ENCODE measurements at places on chromosomes 12 and 14.
A peak's percentile ranks its signal among the peaks of the same experiment; 100 is the strongest.

DNA sequence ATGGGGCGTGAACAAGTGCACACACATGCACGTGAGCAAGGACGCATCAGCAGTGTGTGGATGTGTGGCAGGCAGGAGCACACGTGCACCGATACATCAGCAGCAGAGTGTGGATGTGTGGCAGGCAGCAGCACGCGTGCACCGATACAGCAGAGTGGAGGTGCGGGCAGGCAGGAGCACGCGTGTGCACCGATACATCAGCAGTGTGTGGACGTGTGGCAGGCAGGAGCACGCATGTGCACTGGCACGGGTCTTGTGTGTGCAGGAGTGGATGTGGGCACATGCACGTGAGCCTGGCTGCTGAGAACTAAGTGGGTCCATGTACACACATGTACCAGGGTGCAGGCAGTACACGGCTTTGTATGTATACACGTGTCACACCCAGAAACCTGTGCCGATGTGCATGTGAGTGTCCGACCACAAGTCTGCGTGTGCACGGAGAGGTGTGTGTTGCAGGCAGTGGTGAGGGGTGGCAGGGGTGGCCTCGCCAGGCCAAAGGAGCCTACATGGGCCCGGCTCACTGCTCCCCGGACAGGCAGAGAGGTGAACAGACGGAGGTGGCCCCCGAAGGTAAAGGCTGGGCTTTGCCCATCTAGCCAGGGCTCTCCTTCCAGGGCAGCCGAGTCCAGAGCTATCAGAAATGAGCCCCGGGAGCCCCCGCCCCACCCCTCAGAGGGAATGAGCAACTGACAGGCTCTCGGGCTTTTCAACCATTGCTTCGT lies 53.9 kb downstream of the RFLNA start:
- DNase-seq: no peak

DNA sequence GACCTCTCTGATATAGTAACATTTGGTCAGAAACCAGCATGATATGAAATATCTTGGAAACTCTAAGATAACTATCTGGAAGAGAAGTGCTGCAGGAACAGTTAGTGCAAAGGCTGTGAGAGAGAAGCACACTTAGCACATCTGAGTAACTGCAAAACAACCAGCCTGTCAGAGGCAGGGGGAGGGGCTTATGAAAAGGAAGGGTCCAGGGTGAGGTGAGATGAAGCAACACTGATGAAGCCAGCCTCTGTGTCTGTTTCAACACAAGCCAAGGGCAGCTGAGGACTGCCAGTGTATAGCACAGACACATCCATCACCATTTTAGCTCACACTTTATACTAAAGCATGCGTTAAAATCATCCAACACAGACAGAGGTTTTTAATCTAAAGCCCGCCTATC lies 37.4 kb upstream of the OVCH1 start:
- DNase-seq: no peak

DNA sequence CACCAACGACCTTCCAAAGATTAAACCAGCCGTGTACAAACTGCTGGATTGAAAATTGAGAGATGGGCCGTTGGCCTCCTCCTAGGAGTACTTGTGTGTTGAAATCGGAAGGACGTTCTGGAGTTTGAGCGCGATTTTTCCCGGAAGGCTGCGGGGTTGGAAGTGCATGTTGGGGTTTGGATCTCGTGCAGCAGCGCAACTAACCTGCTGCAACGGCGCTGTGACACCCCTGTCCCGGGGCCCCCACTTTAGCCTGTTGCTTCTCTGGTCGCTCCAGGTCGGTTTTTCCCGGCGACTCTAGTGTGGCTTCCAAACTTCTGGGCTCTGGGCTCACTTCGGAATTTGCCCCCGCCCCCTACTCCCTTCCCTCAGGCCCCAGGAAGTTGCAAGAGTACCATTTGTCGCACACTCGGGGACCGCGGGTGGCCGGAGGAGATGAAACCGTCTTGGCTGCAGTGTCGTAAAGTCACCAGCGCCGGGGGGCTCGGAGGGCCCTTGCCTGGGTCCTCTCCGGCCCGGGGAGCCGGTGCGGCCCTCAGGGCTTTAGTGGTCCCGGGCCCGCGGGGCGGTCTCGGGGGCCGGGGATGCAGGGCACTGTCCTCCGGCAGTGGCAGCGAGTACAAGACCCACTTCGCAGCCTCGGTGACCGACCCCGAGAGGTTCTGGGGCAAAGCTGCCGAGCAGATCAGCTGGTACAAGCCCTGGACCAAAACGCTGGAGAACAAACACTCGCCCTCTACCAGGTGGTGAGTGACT lies at the start of gene ACSS3:
Gene ACSS3, plus strand, starts transcription at position 394 of the 756 bp plus-strand sequence. Its CDS starts 42 bp downstream, at position 436.
- no peak for DNase-seq

GRCh38 chr12:93098077-93098476 lies 169.0 kb upstream of the EEA1 start:
- DNase-seq: peak; percentile 91

DNA sequence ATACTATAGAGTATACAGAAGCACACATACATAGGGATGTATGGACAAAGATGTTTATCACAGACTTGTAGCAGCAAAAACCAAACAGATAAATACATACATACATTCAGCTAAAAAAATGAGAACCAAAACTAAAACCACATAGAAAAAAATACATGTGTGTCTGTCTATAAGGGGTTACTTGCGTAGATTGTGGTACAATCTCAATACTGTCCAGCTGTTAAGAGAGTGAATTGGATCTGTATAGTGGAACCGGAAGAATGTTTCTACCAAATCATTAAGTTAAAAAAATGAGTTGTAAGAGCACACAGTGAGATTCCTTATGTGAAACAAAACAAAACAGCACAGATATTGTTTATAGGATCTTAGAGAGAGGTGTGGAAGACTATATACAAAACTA lies 44.2 kb upstream of the DCD start:
- no peak for DNase-seq

DNA sequence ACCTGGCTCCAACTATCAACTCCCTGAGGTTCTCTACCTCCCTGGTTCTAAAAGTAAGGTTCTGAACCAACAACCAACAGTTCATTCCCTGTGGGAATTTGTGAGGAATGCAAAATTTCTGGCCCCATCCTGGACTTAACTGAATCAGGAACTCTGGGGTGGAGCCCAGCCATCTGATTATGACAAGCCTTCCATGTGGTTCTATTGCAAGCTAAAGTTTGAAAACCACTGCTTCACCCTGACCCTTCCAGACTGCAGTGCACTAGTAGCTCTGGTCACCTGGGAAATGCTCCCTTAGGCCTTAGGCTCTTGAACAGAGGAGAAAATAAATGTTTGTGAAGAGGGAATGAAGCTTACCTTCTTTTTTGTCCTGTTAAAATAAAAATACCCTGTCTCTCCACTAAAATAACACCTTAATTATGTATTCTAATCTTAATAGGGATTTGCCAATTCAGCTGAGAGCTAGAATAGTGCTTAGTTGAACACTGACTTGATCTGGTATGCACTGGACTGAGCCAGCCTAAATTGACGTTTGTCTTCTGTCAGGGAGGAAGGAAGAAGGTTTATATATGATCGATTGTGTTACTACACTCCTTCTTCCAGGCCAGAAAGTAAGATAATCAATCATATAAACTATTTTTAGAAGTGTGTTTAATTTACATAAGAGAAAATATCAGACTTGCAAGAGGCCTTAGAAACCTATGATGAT lies 39.1 kb upstream of the DDHD1 start:
- no peak for DNase-seq

- no peak for DNase-seq
These were observed 90.1 kb upstream of the FOXG1 start for GRCh38 chr14:28676479-28676878.

GRCh38 chr14:91290986-91291385 lies 46.5 kb upstream of the GPR68 start:
- no peak for DNase-seq

DNA sequence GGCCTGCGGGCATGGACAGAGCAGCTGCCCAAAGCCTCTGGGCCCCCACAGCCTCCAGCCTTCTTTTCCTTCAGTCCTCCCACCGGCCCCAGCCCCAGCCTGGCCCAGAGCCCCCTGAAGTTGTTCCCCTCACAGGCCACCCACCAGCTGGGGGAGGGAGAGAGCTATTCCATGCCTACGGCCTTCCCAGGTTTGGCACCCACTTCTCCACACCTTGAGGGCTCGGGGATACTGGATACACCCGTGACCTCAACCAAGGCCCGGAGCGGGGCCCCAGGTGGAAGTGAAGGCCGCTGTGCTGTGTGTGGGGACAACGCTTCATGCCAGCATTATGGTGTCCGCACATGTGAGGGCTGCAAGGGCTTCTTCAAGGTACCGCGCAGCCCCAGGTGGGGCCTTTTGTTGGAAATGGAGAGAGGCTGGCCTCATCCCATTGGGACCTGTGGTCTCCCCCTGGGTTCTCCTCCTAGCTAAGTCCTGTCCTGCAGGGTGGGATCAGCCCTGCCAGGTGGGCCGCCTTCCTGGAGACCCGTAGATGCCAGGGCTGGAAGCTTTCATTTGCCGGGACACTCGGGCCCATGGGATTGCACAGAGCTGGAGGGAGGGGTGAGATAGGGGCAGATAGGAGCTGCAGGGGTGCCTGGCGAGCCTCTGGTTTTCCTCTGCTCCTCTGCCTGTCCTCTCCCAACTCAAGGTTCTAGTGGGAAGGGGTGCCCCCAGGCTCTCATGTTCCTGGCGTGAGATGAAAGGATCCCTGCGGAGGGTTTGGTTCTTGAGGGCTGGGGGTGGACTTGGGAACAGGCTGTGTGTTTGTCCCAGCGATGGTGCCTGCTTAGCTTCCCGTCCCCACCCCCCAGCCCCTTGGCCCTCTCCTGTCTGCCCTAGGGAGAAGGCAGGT lies 3.8 kb downstream of the NR4A1 start:
- DNase-seq: no peak

DNA sequence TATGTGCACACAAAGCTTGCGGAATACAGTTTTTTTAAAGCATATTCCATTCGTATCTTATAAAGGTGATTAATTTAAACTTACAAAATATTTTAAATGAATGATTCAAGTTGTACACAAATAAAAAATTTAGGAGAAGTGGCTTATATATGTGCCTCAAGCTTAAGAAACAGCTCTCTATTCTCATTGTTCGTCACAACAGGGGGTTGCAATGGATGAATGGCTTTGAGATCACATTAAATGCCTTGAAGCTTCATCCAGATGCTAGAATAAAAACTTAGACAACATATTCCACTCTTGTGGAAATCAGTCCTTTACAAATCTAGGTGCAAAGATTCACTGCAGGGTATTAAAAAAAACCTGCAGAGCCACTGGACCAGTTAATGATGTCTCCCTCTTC lies 303.9 kb upstream of the LRFN5 start:
- DNase-seq: no peak

GRCh38 chr14:31895646-31896045 lies 181.5 kb upstream of the ARHGAP5 start:
- DNase-seq: peak; percentile 52

DNA sequence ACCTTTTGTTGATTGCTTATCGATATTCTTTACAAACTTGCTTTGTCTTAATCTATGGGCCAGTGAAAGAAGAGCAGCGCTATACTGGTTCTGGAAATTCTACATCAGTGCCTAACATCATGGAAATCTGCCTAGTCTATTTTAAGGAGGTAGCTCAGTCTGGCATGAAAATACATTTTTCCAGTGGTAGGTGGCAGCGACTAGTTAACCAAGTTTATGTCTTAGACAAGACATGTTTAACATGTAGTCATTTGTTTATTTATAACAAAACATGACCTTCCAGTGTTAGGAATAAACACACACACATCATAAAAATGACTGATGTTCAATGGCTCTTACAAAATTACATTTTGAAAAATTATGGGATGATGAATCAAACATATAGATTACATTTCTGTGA lies 336.0 kb upstream of the SOX5 start:
- no peak for DNase-seq

DNA sequence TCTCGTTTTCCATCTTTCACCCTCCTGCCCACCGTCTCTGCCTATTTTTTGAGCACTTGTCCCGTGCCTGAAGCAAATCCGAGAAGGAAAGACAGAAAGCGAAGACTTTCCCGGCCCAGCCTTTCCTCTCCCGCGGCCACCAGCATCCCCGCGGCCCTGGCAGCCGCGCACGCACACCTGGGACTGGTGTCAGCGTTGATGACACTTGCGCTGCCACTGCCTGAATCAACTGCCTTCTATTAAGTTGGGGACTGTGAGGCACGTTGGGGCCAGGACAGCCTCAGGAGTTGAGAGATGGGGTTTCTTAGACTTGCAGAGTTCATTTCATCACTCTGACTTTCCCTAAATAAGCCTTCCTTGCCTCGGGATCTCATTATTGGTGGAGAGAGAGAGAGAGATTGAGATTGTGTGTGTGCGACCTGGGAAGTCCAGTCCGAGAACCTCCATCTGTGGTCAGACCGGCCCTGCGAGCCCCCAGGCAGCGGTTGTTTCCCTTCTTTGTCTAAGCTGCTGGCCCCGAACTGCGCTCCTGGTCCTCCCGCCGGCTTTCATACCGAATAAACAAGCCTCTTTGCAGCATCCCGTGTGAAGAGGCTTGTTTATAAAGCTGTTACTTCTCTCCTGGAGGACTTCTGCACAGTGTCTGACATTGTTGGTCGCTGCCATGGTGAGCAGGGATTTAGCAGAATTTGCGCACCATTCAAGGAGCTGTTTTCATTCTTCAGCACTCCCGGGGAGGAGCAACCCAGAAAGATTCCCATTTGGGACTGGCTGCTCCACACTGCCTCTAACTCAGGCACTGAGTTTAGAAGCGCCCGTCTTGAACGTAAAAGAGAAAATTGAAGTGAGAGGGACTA lies 1.5 kb downstream of the PDZRN4 start:
- no peak for DNase-seq

GRCh38 chr12:117552971-117553370 lies 191.5 kb upstream of the NOS1 start:
- no peak for DNase-seq

GRCh38 chr14:103317976-103318580 lies 16.0 kb upstream of the EIF5 start:
- no peak for DNase-seq

DNA sequence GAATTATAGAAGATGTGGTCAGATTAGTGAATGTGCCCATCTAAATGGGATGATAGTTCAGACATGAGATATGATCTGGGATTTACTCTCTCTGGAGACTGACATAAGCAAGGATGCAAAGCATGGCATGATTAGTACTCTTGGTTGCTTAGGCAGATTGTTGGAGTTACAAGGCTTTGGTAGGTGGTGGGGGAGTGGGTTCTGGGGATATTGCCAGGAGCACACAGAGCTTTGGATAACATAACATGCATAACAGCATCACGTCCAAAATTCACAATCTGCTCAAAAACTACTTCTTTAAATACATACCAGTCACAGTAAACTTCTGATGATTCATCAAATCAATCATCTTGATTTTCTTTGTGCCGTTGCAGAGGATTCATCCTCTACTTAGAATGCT lies 287.4 kb downstream of the ACSS3 start:
- no peak for DNase-seq

- DNase-seq: peak; percentile 33
These were observed 7.3 kb upstream of the TMEM119 start for GRCh38 chr12:108605000-108605689.

- no peak for DNase-seq
These were observed 9.6 kb upstream of the RNASE1 start for GRCh38 chr14:20811986-20812975.

GRCh38 chr12:103318566-103318965 lies 177.2 kb downstream of the C12orf42 start:
- no peak for DNase-seq
